ENCODE measurements at places on chromosomes 12 and 14.

- no peak for DNase-seq
Measured at GRCh38 chr12:29414368-29414767, 33.4 kb upstream of the ERGIC2 start.

DNA sequence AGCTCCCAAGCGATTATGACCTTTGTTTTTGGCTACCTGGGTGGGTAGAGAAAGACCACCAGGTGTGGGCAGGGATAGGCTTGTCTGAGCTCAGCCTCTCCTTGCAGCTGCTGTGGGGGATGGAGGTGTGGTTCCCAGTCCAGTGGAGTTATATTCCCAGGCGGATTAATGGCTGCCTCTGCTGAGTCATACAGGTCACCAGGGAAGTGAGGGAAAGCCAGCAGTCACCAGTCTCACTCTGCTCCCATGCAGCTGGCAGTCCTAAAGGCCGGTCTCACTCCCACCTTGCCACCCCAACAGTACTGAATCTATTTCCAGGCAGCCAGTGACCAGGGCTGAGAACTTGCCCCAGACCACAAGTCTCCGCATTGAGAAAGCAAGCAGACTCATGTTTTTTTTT, 399.2 kb downstream of the VRK1 start:
- DNase-seq, result no peak

DNA sequence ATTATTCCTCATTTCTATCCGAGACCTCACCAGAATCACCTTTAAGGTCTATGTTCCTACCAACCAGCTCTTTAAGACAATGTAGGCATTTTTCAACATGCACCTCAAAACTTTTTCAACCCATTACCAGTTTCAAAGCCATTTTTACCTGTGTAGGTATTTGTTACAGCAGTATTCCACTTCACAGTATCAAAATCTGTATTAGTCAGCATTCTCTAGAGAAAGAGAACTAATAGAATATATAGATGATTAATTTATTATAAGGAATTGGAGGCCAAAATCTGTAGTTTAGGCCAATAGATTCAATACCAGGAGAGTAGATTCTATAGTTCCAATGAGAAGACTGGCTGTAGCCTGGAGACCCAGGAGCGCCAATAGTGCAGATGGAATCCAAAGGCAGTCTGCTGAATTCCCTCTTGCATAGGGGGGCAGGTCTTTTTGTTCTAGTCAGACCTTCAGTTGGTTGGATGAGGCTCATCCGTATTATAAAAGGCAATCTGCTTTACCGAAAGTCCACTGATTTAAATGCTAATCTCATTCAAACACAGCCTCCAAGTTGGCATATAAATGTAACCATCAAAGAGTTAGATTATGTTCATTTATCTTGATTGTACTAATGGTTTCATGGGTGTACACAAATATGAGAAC, 151.6 kb upstream of the SYT1 start:
- DNase-seq, result no peak

- no peak for DNase-seq
Measured at GRCh38 chr12:114286145-114286544, 119.8 kb downstream of the TBX5 start.

- DNase-seq, result no peak
Measured at GRCh38 chr14:89481196-89481595, 64.2 kb upstream of the FOXN3 start.

DNA sequence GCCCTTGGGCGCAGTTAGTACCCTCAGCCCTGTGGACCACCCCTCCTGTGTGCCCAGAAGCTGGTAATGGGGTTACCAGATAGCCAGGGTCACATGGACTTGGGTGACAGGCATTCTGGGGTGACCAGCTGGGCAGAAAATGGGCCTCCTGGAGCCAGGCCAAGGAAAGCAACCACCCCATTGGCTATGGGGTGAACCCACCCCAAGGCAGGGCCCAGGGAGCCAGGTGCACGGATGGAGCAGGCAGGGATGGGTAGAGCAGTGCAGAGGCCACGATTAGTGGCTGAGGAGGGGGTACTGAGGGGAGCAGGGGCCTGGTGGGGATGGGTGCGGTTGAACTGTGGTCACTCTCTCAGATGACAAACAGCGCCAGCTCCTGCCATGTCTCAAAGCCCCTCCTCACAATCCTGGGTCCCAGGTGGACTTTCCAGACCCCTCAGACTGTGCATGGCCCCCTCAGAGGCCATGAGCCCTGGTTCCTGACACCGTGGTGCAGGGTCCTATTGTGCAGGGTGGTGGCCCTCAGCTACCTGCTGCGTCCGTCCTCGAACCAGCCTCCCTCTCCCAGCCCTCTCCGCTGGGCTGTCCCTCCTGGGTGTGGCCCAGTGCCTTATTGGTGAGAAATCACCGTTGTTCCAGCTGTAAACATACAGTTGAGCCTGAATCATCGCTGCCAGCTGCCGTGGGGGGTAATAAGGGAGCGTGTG, 23.4 kb upstream of the BEGAIN start:
- no peak for DNase-seq

DNA sequence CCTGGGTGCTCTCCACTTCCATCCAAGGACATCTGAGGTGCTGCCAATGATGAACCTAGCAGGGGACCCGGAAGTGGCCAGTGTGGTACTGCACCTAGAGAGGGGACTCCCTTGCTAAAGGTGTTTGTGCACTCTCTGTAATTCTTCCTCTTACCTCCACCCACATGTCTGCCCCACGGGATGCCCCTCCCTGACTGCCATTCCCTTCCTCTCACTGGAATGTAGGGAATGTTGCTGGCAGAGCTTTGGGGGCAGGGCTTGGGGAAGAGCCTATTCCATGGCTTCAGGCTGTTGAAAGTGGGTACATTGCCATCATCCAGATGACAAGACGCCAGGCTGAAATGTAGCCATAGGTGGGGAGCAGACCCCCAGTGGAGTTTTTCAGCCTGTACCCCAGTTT, 153.2 kb downstream of the SMOC1 start:
- no peak for DNase-seq

- DNase-seq, result no peak
Measured at GRCh38 chr14:53042480-53042879, 91.6 kb upstream of the FERMT2 start.

GRCh38 chr14:71194251-71194650, 287.0 kb downstream of the PCNX1 start:
- DNase-seq, result no peak

- DNase-seq, result no peak
Measured at GRCh38 chr14:71613168-71613567, 319.1 kb upstream of the RGS6 start.

DNA sequence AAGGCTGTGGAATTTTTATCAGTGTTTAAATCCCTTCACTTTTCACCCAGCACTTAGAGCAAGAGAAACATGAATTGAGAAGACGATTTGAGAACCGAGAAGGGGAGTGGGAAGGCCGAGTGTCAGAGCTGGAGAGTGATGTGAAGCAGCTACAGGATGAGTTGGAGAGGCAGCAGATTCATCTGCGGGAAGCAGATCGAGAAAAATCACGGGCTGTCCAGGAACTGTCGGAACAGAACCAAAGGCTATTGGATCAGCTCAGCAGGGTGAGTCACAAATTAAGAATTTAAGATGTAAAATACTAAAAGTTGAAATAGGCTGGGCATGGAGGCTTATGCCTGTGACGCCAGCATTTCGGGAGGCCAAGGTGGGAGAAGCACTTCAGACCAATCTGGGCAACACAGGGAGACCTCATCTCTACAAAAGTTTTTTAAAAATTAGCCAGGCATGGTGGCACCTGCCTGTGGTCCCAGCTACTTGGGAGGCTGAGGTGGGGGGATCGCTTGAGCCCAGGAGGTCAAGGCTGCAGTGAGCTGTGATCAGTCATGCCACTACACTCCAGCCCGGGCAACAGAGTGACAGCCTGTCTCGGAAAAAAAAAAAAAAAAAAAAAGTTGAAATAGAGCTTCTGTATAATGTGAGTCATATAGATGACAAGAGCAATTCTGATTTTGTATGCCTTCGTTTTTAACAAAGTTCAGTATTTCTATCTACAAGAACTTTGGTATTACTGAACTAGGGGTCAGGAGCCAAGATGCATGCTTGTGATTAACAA, 9.6 kb downstream of the BICDL1 start:
- no peak for DNase-seq

- DNase-seq, result no peak
Measured at GRCh38 chr14:92035890-92036289, 4.0 kb downstream of the TRIP11 start.

DNA sequence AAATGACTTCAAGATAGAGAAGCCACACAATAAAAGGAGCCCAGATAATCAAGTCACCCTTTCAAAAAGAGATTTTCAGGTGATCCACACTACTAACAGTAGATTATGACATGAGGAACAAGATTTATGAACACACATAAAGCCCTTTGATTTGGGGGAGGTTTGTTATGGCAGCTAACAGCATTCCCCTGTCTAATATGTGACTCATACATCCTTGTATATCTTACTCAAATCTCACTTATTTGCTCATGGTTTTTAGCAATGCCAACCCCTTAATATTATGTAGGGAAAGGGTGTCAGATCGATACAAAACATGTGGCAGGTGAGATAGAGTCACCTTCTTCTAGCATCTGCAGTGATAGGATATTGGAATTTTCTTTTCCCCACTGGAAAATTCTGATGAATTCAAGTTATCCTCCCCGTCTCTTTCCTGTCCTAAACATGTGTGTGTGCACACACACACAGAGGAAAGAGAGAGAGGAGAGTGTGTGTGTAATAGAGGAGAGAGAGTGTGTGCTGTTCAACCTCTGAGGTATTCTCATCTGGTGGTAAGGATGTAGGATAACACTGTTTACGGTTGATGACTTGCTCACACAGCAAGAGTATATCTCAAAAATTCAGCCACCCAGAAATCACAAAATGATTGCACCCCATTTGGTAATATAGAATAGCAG, 319.9 kb downstream of the KCNC2 start:
- no peak for DNase-seq

DNA sequence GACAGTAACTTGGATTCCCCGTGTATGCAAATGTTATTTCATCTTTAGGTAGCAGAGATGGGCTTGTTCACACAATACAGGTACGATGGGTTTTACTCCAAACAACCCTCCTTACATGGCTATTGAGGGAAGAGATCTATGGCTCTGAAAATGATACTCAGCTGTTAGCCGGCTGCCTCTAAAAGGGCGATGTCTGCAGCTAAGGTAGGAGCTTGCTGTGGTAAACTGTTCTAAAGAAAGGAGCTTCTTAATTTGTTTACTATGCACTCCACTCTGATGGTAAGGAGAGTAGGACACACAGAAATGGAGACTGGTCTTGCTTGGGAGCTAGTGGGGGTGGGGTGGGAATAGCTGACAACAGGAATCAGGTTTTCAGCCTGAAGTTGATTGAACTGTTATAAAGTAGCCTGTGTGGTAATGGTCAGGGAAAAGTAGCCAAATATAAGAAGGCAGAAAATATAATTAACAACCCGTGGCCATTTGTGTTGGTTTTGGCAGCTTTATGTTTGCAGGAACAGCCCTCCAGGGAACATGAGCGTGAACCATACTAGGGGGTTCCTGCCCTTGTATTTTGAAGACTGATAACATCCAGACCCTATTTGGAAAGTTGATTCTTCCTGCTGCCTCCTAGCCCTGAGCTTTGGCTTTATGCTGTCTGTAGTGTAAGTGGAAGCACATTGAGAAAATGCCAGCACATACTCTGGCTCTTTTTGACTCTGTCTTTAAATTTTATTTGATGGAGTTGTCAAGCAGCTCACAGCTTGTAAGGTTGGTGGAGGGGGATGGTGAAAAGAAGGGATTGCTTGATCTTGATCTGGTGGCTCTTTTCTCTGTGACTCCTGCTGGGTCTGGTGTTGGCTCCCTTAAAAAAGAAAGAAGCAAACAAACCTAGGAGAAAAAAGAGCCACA, 929.8 kb downstream of the DIO2 start:
- no peak for DNase-seq

DNA sequence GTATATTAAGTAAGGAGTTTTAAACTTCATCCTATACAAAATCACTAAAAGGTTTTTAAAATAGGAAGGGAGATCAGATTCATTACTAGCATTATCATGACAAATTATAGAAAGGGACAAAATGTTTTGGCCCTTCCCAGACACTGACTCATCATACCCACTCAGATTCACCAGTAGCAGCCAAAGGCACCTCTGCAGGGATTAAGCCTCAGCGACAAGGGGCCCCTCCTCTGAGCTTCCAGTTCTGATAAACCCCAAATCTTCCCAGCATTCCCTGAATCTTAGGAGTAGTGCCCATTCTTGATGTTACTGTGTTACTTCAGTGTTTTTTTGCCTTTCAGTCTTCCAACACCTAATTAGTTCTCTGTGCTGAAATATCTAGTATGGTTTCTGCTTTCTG, 14.5 kb downstream of the KRAS start:
- DNase-seq, result no peak

DNA sequence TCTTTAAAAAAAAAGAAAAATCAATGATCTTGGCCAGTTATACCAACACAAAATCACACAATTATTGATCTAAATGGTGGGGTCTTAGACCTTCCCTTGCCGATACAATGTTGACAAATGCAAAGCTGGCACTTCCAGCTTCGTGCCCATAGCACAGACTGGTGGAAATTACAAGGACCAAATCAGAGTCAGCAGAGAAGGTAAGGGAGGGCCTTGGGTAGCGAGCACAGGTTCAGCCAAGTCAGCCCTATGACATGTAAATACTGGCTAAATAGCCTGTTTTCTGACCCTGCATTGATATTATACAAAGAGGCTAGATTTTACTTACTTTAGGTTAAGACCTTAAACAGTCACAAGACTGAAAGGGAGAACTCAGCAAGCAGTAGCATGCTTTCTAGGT, 30.3 kb upstream of the WDR89 start:
- no peak for DNase-seq

DNA sequence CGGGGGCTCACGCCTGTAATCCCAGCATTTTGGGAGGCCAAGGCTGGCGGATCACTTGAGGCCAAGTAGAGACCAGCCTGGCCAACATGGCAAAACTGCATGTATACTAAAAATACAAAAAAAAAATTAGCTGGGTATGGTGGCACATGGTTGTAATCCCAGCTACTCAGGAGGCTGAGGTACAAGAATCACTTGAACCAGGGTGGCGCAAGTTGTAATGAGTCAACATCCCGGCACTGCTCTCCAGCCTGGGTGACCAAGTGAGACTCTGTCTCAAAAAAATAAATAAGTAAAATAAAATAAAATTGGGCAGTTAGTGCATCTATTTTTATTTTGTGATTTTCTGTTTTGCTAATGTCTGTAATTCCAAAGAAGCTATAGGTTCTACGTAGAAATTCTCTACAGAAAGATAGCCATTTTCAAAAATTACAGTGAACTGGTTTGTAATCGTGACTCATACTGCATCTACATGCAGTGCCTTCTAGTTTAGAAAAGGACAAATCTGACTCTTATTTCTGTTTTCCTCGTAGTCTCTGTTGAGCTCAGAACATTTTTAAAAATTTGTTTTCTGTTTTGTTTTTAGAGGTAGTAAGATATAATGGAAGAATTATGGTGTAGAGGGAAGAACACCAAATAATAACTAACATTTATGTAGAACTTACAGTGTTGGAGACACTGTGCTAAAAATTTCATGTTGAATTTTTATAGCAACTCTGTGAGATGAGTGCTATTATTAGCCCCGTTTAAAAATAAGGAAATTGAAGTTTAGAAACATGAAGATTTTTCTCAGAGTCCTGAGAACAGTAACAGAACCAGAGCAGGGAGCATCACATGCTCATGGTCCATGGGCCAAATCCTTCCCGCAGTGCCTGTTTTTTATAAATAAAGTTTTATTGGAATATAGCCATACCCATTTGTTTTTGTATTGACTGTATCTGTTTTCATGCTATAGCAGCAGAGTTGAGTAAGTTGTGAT, 201.2 kb downstream of the SYNE2 start:
- DNase-seq, result no peak

- DNase-seq, result no peak
Measured at GRCh38 chr12:54227376-54227775, 38.6 kb upstream of the SMUG1 start.

Measured in activated T-helper 9 cell treated with anti-CD3 and anti-CD28 coated beads, Interleukin-2, amount 50 U/mL, for 16 hours (primary cell).